Stimulated activated CD4-positive, alpha-beta T cell treated with anti-CD3 and anti-CD28 coated beads, Interleukin-4, amount 100 ng/mL, for 1 hour (primary cell): ENCODE measurements at places on chromosomes 1 and 21.

GRCh38 chr1:55826381-55827080 is 611.4 kb upstream of the USP24 start:
- no peak for DNase-seq

DNA sequence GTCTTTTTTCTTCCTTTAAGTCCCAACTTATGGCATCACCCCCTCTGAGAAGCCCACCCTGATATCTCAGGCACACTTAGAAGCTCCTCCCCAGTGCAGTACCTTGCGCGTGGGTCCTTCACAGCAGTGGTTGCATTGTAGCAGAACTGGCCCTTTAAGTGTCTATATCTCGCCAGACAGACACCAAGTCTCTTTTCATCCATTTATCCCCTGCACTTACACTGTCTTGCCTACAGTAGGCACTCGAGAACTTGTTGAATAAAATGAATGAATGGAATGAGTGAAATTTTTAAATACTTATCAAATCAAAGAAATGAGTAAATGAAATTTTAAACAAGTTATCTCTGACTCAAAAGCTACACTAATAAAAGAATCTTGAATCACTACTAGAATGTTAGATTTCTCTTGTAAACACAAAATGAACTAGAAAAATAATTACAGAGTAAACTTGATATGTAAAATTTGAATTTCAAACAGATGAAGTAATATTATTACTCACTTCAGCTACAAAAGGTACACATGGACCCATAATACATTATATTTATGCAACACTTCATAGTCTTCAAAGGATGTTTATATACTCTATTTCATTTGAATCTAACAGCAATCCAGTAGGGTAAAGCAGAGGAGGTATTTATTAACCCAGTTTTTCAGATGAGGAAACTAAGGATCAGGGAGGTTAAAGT is 54.7 kb upstream of the MAN1A2 start:
- no peak for DNase-seq

DNA sequence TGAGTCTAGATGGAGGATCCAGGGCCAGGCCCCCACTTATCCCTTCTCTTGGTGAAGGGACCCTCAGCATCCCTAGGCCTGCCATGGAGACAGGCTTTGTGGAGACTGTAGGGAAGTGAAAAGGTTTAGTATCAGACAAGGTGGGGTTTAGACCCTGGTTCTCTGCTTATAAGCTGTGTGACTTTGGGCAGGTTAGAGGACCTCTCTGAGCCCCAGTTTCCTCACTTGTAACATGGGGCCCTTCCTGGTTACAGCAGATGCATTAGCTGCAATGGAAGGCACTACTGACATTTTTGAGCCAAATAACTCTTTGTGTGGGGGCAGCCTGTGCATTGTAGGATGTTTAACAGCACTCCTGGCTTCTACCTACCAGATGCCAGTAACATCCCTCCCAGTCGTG is 22.7 kb downstream of the PADI2 start:
- no peak for DNase-seq

DNA sequence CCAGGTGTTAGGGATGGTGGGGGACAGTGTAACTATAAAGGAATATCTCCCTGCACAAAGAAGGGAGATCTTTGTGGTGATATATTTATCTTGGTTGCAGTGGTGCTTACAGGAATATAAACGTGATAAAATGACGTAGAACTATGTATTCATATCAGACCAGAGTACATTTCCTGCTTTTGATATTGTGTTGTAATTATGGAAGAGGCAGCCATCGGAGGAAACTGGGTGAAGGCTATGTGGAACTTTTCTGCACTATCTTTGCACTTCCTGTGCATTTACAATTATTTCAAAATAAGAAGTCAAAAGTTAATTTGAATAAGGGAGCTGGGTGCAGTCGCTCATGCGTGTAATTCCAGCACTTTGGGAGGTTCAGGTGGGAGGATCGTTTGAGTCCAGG is 37.6 kb downstream of the NDUFS5 start:
- DNase-seq: no peak

GRCh38 chr1:113660088-113660487 is 99.2 kb downstream of the PHTF1 start:
- DNase-seq: no peak
